A549 (cell line): ENCODE measurements at places on chromosomes 6 and 20.

DNA sequence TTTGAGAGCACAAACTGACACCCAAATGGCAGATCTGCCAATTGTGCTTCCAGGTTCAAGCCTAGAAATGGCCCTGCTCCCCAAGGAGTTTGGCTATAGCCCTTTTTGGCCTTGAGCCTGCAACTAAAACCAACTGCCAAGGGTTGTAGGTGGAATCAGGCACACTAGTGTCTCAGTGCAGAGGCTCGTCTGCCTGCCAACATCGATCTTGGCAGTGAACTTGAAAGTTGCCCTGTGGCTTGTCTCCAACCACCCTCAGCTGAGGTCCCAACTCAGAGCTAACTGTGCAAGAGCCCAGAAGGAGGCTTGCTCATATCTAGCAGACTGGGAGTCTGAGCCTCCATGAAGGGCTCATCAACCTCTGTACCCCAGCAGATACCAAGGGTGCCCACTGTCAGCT lies 92.7 kb upstream of the GLP1R start:
- no peak for DNase-seq

GRCh38 chr6:4398791-4399190 lies 263.4 kb upstream of the ECI2 start:
- no peak for DNase-seq

DNA sequence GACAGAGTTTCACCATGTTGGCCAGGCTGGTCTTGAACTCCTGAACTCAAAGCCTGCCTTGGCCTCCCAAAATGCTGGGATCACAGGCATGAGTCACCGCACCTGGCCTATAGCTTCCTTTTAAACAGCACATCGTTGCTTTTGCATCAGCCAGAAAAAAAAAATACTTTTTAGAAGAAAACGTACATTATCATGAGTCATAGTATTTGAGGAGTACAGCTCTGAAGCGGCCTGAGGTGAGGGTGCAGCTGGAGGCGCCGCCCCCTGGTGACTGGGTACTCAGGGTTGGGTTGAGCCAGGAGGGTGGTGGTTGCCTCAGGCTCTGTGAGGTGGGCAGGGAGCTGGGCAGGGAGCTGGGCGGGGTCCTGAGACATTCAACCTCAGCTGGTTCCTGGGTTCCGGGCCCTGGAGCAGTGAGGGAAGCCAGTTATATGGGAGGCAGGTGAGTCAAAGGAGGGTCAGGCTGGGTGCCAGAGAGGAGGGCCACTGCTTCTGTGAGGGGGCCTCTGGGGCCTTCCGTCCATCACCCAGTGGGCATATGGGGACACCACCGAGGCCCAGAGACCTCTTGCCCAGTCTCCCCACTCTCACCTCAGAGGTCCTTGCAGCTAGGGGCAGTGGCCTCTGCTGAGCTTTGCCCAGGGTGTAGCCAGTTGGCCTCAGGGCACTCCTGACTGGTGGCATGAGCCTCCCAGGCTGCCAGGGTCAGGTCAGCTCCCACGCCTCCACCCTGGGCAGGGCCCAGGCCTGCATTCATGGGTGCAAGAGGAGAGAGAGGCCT lies 11.7 kb upstream of the ID1 start:
- DNase-seq: peak; percentile 100

- DNase-seq: no peak
Measured at GRCh38 chr6:38524436-38525145, 115.1 kb downstream of the BTBD9 start.

DNA sequence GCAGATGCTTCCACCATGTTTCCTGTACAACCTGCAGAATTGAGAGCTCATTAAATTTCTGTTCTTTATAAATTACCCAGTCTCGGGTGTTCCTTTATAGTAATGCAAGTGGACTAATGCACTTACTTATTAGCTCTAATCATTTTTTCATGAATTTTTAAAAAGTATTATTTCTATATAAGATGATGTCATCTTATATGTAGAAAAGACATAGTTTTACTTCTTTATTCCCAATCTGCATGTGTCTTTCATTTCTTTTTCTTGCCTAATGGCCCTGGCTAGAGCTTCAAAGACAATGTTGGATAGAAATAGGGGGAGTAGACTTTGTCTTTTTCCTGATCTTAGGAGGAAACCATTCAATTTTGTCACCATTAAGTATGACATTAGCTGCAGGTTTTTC lies 27.8 kb downstream of the OTOR start:
- DNase-seq: no peak

DNA sequence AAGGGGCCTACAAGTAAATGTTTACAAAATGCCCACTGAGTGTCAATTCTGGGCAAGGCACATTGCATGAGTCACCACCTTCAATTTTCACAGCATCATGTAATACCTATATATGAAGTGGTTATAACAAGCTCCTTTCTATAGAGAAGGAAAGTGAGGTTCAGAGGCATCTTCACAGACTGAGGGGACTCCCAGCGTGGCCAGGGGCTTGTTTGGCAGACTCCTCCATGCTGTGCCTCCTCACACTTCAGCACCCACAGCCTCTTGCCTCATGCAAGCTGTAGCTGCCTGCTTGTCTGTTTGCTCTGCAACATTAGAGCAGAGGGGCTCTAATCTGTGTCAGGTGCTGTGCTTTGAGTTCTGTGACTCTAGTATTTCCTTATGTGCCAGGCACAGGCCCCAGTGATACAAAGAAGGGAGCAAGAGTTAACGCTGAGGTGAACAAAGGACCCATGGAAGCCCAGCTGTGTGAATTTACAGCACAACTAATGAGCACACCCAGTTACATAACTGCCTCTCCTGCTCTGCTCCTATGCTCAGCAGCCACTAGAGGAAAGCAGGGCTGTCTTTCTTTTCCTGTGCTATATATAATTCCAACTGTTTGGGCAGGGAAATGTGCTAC lies 72.3 kb downstream of the ZHX3 start:
- no peak for DNase-seq

DNA sequence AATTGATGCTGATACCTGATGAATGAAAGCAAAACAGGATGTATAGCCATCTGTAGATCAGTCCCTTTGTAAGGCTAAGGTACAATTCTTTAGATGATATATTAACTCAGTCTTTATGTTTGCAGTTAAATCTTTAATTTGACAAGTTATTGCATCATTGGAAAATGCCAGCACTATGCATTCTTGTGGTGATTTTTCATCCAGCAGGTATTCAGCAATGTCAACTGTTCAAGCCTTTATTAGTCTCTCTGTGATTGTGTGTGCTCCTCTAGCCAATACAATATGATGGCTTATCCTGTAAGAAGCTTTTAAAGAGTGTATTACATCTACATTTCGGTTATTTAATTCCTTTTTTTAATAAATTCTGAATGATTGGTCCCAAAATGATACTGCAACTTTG lies 34.3 kb downstream of the HLA-DMB start:
- DNase-seq: no peak

DNA sequence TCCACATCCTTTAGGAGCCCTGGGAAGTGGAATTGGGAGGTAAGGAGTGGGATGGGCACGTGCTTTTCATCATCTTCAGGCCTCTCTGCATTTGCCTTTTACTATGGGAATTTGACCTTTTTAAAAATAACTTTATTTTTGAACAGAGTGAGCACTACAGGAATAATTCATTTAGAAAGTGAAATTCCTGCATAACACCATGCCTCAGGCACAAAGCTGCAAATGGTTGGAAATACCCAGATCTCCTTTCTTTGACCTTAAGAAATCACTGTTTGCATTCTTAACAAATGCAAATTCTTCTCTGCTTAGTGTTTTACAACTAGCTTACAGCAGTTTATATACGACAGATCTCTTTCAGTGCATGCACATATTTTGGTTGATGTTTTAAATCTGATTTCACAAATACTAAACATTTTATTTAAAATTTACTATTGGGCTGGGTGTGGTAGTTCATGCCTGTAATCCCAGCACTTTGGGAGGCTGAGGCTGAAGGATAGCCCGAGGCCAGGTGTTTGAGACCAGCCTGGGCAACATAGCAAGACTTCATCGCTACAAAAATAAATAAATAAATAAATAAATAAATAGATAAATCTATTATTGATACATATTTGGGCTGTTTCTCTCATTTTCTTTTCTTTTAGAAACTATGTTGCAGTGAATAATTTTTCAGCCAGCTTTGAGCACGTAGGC lies 24.5 kb downstream of the CST8 start:
- no peak for DNase-seq

DNA sequence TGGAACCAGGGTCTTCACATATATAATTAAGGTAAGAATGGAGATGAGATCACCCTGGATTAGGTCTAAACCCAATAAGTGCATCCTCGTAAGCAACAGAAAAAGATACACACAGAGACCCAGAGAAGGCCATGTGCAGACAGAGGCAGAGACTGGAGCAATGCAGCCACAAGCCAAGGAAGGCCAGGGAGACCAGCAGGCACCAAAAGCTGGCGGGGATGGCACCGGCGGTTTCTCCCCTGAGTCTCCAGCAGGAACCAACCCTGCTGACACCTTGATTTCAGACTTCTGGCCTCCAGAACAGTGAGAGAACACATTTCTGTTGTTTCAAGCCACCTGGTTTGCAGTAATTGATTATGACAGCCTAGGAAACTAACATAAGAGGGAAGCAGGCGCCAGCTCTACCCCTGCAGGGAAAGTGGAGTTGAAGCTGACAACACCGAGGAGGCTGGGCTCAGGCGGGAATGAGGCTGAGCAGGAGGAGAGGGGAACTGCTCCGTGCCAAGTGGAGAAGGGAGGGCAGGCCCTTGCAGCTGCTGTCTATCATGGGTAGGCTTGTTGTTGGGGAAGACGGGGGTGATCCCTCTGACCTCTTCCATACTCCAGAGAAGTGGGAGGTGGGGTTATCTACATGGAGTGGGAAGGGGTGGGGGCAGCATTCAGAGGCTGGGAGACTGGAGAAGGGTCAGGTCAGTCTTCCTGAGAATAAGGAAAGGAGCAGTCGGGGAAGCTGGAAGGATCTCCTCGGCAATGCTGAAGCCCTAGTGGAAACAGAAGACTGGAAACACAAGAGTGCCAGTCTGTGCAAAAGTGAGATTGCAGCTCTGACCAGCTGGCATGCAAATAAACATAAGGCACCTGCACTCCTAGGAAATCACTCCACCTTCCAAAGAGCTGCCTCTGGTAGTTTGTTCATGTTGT lies 72.7 kb downstream of the NFATC2 start:
- DNase-seq: no peak

GRCh38 chr6:148700741-148701311 lies 46.0 kb upstream of the UST start:
- no peak for DNase-seq

DNA sequence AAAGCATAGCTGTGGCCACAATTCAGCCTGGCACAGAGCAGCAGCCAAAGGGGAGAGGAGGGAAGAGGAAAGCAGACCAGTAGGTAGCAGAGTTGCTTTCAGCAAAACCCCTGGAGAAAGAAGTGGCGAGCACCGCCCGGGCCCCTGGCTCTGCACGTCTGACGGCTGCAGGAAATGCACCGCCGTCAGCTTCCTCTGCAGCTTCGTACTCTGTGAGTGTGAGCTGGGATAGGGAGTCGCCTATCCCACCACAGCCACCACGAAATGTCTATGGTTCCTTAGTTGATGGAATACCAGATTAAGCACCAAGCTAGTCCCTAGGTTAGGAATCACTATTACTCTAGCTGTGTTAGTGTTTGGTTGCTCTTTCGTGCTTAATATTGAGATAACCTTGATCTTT lies 79.9 kb upstream of the NAA20 start:
- DNase-seq: no peak

DNA sequence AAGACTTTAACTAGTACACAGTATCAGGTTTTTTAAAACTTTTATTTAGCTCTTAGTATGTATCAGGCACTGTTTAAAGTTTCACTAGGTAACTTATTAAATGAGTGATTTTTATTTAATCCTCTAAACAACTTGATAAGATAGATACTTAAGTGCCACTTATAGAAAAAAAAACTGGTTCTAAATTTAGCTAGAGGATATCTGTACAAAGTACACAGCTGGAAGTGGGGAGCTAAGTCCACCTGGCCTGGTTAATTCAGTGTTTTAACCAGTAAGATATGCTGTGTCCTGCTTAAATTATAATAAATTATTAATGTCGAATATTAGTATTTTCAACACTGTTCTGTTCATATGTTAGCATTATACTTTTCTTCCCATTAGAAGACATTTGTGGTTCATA lies 37.5 kb downstream of the SYCP2 start:
- no peak for DNase-seq

DNA sequence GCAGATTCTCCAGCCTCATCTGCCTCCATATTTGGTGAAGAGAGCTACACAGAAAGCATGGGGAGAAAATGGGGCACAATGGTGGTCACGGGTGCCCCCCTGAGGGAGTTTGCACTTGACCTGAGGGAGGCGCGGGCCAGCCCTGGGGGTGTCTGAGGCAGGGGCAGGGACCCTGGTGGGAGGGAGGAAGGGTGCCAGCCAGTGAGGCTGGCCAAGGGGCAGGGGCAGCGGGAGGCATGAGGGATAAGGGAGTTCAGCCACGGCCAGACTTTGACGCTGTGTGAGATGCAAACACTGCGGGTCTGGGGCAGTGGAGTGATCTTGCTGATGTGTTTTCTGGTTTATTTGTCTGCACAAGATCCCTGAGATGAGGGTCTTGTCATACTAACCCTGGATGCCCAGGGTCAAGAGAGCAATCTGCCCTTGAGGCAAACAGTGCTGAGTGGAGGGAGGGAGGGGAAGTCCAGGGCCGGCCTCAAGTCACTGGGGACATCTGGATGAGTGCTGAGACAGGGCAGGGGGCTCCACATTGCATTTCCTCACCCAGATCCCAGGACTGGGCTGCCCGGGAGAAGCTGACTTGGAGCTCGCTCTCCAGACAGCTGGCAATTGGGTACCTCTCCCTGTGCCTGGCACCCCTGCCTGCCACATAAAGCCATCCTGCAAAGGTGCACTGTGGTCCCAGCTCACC lies 8.8 kb upstream of the PCMTD2 start:
- DNase-seq: no peak

DNA sequence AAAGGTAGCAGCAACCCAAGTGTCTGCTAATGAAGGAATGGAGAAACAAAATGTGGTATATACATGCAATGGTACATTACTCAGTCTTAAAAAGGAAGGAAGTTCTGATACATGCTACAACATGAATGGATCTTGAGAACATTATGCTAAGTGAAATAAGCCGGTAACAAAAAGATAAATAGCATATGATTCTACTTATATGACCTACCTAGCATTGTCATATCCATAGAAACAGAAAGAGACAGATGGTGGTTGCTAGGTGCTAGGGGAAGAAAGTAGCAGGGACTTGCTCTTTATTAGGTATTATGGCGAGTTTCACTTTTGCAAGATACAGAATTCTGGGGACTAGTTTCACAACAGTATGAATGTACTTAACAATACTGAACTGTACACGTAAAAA lies 46.6 kb downstream of the UBR2 start:
- DNase-seq: no peak

- no peak for DNase-seq
Measured at GRCh38 chr20:79565-79964, 7.9 kb upstream of the DEFB125 start.
